ENCODE measurements at places on chromosomes 7 and 10. TPM values are rescaled to one million over a fixed set of nuclear protein-coding genes. Genes with fewer than 3 reads are reported as not detected.

Gene PPP1R9A
- total RNA-seq = 0.15 TPM

Gene CLRN3
- not detected for total RNA-seq

Gene OPALIN
- total RNA-seq = not detected

Gene UNCX
- not detected for total RNA-seq

Gene CLDN3
- not detected for total RNA-seq

Gene TMEM196
- not detected for total RNA-seq

Measured in bronchus fibroblast of lung (primary cell).